Hematopoietic multipotent progenitor cell treated with erythropoietin and hydrocortisone succinate and interleukin-3 and kit ligand, for 8 days (in vitro differentiated cells): ENCODE measurements at places on chromosomes 2 and 18.

DNA sequence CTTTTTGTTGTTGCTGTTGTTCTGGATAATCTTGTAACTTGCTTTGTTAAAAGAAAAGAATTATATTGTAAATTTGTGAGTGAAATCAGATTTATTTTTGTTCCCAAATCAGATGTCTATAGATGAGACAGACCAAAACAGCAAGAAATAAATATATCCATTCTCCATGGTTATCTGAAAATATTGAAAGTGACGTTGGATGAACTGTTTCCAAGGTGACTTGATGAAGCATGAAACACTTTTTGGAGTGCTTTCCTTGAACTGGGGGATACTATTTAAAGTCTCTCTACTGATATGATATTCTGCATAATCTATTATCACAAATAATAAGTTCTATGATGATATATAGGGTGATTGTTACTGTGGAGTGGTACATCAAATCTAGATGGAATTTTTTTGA is 315.4 kb upstream of the THUMPD2 start:
- no peak for DNase-seq

DNA sequence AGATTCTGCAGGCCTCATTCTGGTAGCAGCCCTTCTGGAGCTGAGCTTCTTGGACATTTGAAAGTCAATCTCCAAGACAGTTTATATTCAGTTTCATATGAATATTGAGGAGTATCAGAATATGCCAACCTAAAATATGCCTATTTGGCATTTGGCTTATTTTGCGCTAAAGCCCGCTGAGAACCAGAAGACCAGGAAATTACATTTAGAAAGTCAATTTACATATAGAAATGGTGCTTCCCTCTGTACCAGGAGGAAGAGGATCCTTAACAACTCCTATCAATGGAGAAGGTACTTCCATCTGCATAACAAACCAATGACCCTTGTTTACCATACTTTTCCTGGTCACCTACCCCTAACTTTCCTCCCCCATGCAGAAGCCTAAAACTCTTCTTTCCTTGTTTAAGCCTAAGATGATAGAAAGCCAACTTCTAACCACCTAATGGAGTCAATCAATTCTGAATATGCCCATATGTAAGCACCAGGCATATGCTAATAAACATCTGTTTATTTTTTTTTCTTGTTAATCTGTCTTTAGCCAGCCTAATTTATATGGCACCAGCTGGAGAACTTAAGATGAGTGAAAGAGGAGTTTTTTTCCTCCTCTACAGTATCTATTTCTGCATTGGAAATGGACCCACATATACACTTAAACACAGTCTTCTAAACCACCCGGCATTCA is 57.0 kb upstream of the DYNC1I2 start:
- DNase-seq = no peak

- DNase-seq = no peak
These were observed 269.3 kb upstream of the SETBP1 start for GRCh38 chr18:44411262-44411905.

DNA sequence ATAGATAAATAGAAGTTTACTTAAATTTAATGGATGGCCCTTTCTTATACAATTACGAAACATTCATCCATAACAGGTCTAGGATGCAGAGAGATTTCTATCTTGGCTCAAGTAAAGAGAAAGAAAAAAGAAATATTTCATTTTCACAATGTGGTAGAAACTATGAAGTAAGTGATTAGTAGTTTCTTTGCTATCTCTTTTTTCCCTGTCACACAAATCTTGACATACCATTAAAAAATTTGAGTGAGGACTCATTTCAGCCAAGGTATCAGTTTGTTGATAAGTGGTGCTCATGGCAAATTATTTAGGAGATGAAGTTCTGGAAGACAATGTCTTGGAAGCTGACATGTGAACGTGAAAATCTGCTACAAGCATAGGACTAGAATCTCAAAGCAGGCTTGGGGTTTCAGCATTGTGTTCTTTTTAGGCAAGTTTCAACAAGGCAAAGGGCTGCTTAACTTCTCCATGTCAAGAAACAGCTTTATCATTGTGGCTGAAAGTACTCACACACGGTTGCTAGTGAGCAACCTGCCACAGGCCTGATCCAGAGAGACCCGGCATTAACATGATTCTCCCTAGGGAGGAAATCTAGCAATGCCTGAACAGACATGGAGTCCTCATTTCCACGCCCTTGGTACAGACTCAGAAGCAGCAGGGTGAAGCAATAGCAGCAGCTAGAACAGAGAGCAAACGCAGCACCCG is 414.6 kb downstream of the DLGAP1 start:
- no peak for DNase-seq

DNA sequence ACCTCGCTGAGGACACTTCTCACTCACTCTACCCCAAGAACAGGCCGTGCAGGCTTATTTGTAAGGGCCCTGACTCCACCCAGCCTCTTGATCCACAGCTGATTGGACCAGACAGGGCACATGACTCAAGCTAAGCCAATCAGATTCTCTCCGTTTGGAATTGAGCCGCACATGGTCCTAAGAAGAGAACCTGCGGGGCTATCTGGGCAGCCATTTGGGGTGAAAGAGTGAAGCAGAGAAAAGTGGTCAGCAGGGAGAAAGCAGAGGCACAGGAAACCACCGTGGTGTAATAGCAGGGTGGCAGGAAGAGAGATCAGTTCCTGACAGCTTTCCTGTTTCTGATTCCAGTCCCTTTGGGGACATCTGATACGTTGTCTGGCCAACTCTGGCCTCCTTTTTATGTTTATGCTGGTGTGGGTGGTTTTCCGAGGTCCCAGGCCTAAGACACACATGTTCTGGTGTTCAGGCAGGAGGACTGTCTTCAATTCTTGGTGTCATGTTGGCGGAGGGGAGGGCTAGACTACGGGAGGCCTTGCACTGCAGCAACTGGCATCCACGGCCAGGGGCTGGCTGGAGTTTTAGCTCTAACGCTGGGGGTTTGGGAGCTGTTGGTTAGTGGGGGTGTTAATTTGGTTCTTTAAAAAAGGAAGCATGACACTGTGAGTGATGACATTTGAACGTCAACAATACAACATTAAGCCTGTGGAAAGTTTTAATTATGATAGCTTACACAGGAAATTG is 26.1 kb upstream of the SPTBN1 start:
- peak; percentile 31 for DNase-seq

DNA sequence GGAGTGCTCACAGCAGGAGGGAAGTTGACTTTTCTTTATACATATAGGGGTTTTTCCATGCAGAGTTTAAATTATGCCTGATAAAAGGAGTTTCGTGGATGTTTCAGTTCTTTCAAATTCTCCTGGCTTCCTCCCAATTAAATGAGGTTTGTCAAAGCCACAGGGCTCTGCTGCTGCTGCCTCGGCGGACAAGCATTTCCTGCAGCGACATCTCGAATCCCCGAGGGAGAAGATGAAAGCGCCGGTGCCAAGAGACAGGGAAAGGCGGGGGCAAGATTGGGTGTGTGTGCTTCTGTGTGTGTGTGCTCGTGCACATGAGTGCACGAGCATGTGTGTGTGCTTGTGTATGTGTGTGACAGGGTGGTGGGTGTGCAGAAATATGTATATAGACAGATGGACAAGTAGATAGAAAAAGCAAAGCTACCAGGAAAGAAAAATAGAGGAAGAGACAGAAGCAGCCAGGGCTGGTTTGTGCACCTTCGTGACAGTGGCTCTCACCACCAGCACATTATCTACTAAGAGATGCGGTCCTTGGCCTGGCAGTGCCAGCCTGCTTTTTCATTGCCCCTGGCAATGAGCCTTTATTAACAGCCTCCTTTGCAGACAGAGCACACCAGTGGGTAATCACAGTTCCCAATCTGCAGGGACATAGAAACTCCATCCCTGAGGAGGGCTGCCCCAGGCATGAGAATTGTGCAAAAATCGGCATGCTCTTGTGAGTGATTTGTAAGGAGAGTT is 76.2 kb downstream of the CDK15 start:
- DNase-seq = peak; percentile 43

- peak; percentile 28 for DNase-seq
These were observed 447 bp downstream of the RETSAT start for GRCh38 chr2:85353876-85354285.

- DNase-seq = no peak
These were observed 39.4 kb upstream of the MAP4K3 start for GRCh38 chr2:39476524-39476923.
